Skeletal muscle tissue (tissue), 5 donors: ENCODE measurements at places on chromosomes 2 and 18. TPM values are rescaled to one million over a fixed set of nuclear protein-coding genes. Genes with fewer than 3 reads are reported as not detected.

The KYNU gene
- total RNA-seq, result 1.0 TPM

The NETO1 gene
- not detected for total RNA-seq

The POTEC gene
- not detected for total RNA-seq

The MTLN gene
- total RNA-seq, result 90.8 TPM

The ADAM23 gene
- total RNA-seq, result 3.7 TPM

The SMARCAL1 gene
- 13.0 TPM for total RNA-seq
